ENCODE measurements at places on chromosomes 2 and 18.

DNA sequence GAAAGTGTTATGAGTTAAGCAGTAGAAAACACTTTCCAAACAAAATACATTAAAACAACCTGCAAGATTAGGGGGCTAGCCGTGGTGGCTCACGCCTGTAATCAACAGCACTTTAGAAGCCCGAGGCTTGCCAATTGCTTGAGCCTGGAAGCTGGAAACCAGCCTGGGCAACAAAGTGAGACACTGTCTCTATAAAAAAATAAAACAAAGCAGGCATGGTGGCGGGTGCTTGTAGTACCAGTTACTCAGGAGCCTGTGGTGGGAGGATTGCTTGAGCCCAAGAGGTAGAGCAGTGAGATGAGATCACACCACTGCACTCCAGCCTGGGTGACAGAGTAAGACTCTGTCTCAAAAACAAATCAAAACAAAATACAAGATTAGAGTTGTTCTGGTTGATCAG is 208.3 kb downstream of the ERBB4 start:
- no peak for DNase-seq

GRCh38 chr18:26448714-26449159 is 99.6 kb downstream of the KCTD1 start:
- DNase-seq = no peak

GRCh38 chr2:44230378-44230777 is 44.9 kb upstream of the SLC3A1 start:
- no peak for DNase-seq

DNA sequence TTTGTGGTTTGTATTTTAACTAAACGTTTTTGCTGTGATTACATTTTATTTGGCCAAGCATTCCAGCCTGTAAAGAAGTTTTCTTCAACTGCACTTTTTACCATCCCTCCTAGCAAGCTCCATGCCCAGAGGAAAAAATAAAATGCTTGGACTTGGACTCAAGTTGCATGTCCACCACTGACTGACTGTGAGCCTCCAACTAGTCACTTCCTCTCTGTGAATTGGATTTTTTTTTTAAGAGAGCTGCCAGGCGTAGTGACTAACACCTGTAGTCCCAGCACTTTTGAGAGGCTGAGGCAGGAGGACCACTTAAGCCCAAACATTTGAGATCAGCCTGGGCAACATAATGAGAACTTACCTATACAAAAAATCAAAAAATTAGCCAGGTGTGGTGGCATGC is 1185.2 kb upstream of the PIK3C3 start:
- no peak for DNase-seq

GRCh38 chr2:19035238-19035637 is 323.2 kb downstream of the OSR1 start:
- DNase-seq = no peak

- no peak for DNase-seq
These were observed 325.5 kb downstream of the AGPS start for GRCh38 chr2:177717831-177718618.

DNA sequence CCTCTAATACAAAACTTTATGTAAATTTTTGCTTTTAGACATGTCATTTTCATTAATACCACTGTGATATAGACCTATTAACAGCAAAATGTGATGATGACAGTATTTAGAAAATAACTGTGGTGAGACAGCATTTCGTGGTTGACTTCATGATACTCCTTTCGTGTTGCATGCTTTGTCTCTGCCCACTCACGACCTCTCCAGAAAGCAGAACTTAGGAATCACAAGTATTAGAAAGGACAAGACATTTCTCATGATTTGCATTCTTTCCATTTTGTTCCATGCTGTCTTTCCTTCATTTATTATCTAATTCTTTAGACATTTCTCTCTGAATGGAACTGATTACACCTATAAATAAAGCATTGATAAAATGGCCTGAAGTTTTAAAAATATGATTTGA is 85.2 kb upstream of the POU3F3 start:
- no peak for DNase-seq

DNA sequence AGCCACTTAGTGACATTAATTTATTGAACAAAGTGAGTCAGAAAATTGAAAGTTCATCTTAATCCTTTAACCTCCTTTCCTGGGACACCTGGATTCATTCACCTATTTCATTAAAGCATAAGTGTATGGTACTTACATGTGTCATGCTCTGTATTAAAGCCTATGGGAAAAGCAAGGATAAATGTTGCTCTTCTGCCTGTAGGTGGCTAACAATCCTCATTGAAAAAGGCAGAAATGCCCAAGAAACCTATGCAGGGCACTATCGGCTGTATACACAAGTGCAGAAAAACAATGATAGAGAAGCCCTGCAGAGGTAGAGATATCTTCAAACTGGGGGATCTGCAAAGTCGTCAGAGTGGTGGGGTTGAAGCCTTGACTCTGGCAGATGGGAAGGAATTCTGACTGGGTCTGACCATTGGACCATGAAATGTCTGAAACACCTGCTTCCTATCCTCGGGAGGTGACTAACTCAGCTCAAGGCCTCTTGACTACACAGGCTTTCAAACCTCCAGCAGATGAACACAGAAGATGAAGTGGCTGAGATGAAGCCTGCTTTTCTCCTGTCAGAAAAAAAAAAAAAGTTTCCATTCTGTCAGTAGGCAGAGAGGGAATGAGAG is 83.1 kb downstream of the DCC start:
- DNase-seq = no peak

DNA sequence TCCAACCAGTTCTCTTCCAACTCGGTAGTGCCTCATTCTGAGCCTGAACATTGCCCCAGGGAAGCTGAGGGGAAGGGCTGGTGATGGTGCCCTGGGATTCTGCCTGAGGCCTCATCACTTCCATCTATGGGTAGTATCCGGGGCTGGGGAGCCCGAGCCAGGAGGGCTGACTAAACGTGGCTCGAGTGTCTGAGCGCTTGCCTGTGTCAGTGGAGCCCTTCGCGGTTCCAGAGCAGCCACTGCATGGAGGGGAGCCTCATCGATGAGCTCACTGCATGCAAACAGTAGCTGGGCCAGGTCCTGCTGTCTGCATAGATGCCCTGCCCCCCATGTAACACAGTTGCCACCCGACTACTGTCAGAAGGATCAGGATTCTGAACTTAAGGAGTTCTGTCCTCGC is 129.3 kb downstream of the GLI2 start:
- no peak for DNase-seq

DNA sequence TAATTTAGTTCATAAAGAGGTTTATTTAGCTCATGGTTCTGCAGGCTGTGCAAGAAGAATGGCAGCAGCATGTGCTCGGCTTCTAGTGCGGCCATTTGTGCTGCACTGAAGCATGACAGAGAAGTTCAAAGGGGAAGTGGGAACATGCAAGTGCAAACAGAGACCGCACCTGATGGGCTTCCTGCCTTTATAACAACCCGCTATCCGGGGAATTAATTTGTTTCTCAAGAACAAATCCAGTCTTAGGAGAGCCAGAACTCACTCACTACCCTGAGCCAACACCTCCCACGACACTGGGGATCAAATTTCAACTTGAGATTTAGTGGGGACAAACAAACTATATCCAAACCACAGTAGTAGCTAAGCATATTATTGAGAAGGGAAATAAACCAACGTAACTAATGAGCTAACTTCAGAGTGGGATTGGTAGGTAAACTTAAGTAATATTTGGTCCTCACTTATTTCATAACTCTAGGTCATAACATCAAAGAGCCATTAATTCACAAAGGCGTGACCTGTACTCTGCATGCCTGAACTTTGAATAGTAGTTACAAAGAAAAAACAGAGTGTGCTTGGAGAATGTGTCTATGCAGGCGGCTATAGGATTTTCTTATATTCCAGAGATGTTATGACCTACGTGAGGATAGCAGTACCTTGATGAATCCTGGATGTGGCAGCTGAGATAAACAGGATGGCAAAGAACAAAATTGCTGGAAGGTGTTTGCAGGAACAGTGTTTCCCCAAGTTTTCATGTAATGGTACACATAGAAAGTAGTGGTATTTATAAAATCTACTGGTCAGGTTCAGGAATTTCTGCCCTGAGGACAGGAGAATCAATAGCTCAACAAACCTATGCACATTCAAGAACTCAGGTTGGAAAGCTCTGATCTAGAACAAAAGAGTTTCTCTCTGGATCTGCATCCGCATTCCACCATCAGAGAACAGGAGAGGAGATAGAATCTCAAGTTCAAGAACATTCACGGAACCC is 845.9 kb upstream of the ID2 start:
- DNase-seq = no peak

- DNase-seq = no peak
These were observed 681 bp upstream of the ROCK2 start for GRCh38 chr2:11344956-11345677.

- DNase-seq = no peak
These were observed 58.3 kb downstream of the EFEMP1 start for GRCh38 chr2:55865096-55865835.

DNA sequence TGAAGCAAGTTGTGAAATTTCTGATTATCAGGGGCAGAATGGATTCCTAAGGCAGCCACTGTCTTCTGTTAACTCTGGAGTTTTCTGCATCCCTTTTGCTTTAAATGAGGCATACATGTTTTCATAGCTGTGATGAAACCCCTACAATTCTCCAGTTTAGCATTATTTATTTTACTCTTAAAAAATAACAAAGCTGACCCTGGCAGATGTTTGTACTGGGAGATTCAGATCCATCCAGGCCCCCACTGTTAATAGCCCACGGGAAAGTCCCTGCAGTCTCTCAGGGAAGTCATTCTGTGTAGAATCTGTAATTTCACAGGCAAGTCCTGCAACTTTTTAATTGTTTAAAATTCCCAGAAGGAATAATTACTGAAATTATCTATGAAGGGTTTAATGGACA is 353 bp upstream of the SULT1C4 start:
- no peak for DNase-seq

- DNase-seq = no peak
These were observed 53.1 kb upstream of the NPAS2 start for GRCh38 chr2:100766806-100767205.

GRCh38 chr2:160399880-160400279 is 93.7 kb downstream of the RBMS1 start:
- DNase-seq = no peak

GRCh38 chr2:162113776-162114168 is 38.3 kb downstream of the GCG start:
- DNase-seq = no peak

- no peak for DNase-seq
These were observed 96.7 kb downstream of the TMEM163 start for GRCh38 chr2:134621939-134622705.

DNA sequence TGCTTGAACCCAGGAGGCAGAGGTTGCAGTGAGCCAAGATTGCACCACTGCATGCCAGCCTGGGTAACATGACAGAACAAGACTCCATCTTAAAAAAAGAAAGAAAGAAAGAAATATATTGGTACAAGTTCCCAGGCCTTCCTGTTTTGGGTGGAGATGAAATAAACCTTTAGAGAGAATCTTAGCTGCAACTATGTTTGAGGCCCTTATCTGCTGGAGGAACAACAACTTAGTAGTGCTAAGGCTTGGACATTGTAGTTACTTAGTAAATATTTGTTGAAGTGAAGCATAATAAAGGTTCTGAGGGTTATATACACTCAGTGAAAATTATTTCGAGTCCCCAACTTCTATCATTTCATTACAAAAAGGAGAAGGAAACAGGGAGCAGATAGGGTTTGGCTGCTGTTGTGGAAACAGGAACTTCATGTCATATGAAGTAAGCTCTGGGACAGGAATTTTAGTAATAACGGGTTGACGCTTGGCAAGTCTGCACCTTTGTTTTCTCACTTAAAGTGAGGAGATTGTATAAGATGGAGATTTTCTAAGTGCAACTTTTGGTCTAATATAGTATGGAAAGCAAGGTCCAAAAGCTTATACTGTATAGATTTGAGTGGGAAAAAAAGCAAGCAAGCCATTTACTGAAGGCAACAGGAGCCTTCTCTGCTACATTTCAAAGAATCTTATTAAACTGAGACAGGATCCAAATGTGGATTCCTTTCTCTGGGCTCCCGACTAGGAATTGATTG is 40.0 kb upstream of the AGPS start:
- no peak for DNase-seq

DNA sequence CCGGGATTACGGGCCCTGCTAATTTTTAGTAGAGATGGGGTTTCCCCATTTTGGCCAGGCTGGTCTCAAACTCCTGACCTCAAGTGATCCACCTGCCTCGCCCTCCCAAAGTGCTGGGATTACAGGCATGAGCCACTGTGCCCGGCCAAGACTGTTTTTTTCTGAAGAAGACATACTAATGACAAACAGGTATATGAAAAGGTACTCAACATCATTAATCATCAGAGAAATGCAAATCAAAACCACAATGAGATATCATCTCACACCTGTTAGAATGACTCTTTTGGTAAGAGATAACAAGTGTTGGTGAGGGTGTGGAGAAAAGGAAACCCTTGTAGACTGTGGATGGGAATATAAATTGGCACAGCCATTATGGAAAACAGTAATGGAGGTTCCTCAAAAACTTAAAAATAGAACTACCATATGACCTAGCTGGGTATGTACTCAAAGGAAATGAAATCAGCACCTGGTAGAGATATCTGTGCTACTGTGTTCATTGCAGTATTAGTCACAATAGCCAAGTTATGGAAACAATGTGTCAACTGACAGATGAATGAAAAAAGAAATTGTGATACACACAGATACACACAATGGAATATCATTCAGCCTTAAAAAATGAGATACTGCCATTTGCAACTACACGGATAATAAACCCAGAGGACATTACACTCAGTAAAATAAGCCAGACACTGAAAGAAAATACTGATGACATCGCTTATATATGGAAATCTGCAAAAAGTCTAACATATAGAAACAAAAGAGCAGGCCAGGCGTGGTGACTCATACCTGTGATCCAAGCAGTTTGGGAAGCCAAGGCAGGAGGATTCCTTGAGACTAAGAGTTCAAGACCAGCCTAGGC is 20.8 kb downstream of the SOS1 start:
- DNase-seq = peak; percentile 70

GRCh38 chr18:22348521-22349316 is 69.0 kb downstream of the CTAGE1 start:
- DNase-seq = no peak

GRCh38 chr2:67997903-67998302 is 64.9 kb downstream of the C1D start:
- no peak for DNase-seq

DNA sequence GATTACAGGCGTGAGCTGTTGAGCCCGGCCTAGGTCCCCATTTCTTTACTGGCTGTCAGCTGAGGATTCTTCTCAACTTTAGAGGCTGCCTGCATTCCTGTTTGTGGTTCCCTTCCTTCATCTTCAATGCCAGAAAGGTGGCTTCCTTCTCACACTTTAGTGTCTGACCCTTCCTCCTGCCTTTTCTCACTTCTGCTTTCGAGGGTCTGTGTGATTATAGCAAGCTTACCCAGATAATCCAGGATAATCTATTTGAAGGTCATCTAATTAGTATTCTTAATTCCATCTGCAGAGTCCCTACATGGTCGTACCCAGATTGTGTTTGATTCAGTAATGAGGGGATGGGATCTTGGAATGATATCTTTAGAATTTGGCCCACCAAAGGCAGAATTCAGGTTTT is 157.4 kb downstream of the TANC1 start:
- DNase-seq = no peak

All from activated effector memory CD4-positive, alpha-beta T cell treated with anti-CD3 and anti-CD28 coated beads, Interleukin-2, amount 50 U/mL, for 16 hours (primary cell).